ENCODE measurements at places on chromosomes 7 and 10.

DNA sequence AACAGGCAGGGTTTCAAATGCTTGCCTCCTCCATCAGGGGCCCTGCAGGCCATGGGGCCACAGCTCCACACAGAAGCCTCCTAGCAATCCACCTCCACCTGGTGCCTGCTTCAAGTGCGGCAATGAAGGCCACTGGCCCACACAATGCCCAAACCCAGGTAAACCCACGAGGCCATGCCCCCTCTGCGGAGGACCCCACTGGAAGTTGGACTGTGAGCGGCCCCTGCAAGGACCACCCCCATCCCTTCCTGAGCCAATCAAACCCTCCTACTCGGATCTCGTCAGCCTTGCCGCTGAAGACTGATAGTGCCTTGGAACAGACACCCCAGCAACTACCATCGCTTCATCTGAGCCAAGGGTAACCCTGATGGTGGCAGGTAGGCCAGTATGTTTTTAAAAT, 63.1 kb downstream of the LRRC17 start:
- DNase-seq: no peak

- peak; percentile 35 for DNase-seq
Measured at GRCh38 chr10:11165591-11166543, 148.2 kb downstream of the CELF2 start.

DNA sequence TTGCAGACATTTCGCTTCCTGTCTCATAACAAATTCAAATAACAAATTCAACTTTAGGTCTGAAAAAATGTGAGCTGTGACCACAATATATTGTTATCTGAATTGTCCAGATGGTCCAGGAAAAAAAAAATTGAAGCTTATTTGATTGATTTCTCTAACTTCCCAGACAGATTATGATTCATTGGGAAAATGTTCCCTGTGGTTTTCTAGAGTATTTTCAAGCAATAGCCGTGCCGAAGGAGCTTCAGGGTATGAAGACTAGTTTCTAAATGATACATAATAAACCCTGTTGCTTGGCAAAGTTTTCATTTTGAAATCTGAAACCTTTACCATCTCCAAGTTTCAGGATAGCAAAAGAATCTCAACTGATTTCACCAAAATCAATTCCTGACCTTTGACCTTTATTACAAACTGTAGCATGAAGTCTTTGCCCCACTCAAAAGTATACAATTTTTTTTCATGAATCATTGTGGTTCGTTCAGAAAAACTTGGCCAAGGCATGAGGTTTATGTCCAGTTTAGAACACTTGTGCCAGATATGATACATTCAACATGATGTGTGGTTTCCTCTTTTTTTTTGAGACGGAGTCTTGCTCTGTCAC, 109.9 kb downstream of the JCAD start:
- DNase-seq: no peak

- DNase-seq: no peak
Measured at GRCh38 chr7:132899833-132900232, 182.1 kb downstream of the CHCHD3 start.

- DNase-seq: no peak
Measured at GRCh38 chr7:1800902-1801301, 130.8 kb downstream of the ELFN1 start.

- DNase-seq: no peak
Measured at GRCh38 chr7:107206136-107206535, 37.3 kb downstream of the HBP1 start.

- no peak for DNase-seq
Measured at GRCh38 chr7:100888988-100889750, at the start of gene UFSP1. Gene UFSP1, minus strand, starts transcription at chr7:100889715. Its CDS starts 444 bp downstream, at chr7:100889271.

DNA sequence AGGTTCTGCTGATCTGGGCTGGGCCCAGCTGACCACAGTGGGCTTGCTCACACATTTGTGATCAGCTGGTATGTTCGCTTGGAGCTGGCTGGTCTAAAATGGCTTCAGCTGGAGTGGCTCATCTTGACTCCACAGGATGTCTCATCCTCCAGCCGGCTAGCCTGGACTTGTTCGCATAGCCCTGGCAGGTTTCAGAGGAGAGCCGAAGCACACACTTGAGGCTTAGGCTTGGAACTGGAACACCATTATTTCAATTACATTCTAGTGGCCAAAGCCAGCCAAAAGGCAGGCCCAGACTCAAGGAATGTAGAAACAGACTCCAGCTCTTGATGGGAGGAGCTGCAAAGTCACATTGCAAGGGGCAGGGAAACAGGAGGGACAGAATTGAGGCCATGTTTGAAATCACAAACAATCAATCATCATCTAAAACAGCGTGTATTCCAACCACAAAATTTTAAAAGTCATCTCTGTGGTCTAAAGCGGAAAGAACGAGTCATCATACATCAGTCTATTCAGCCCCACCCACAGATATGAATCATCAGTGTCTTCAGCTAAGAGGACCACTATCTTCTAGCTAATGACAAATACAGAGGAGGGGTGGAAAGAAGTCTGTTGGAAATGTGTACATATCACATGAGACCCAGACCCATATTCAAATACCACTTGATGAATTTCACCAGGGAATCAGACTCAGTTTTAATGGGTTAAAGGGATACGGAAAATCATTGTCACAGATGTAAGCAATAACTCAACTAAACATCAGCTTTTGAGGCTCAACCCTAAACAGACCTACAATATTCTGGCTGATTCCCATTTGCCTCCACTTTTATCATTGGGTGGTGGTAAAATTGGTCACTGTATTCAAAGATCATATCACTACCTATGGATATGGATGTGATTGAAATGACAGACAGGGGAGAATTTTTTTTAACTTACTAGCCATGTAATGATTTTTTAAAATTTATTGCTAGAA, 139.0 kb upstream of the MKLN1 start:
- DNase-seq: peak; percentile 25

GRCh38 chr10:42697926-42698325, 59.6 kb upstream of the ZNF33B start:
- DNase-seq: no peak

- DNase-seq: no peak
Measured at GRCh38 chr7:113209449-113210203, 91.3 kb upstream of the SMIM30 start.

GRCh38 chr10:62437696-62438095, 63.5 kb downstream of the ZNF365 start:
- DNase-seq: no peak

DNA sequence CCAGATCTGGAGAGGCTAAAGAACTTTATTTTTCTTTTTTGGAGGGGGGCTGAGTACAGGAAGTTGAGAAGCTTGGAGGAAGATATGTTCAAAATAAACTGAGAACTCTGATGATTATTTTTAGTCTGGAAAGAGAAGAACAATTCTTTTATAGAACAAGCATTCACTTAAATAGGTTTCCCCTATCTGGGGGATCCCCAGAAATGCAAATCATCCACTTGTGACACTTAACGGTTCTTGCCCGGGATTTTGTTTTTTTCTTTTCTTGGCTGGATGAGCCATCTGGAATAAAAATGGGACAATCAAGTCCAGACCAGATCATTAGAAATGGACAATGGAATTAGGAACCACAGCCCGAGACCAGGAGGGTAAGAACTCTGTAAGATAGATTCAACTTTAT, 95.9 kb upstream of the EGR2 start:
- no peak for DNase-seq

DNA sequence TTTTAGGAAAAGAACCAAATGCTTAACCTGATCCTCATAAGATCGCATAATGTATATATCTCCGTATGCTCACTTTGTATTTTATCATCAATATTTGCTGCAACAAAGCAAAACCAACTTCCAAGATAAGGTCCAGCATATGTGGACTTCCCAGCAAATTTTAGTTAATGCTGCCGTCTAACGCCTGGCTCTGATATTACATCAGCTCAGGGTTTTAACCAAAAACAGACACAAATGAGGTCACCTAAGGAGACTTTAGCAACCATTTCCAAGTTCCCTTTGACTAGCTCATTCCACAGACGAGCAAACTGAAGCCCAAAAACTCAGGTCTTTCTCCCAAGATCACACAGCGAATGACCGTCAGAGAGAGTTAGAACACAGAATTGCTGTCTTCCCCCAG, 59.4 kb upstream of the UCN3 start:
- no peak for DNase-seq

- no peak for DNase-seq
Measured at GRCh38 chr7:67364441-67365017, 367.9 kb downstream of the TYW1 start.

GRCh38 chr10:50593523-50594376, 30.0 kb downstream of the SGMS1 start:
- no peak for DNase-seq

GRCh38 chr7:127907110-127908040, 123.9 kb downstream of the LRRC4 start:
- DNase-seq: no peak

DNA sequence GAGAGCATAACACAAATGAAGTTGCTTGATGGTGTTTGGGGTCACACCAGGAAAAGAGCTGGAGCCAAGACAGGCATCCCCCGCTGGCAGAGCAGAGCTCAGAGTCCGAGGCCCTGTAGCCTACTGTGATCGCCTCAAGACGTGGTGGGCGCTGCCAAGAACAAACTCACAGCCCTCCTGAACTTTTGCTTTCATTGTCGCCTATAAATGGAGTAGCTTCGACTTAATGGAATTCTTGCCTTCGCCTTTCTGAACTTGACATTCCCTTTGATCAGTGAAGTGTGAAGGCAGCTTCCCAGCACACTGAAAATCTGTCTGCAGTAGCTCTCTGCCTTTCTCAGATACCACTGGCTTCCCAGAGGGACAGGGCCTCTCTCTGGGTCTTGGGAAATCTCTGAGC, 21.3 kb downstream of the CPXM2 start:
- no peak for DNase-seq

GRCh38 chr7:13990319-13990983, 985 bp upstream of the ETV1 start:
- DNase-seq: no peak

DNA sequence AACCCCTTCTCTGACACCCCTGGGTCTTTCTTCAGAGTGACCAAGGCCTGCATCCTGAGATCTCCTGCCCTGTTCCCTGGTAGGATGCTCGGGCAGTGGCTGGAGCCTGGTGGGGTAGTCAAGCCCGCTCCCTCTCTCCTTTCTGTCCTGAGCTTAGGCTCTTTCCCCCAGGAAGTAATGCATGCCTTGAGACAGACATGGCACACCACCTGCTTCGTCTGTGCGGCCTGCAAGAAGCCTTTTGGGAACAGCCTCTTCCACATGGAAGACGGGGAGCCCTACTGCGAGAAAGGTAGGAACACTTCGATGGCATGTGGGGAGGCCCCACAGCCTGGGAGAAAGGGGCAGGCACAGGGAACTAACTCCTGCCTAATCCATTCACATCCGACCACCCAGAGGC, 37.9 kb upstream of the BMPR1A start:
- DNase-seq: no peak

DNA sequence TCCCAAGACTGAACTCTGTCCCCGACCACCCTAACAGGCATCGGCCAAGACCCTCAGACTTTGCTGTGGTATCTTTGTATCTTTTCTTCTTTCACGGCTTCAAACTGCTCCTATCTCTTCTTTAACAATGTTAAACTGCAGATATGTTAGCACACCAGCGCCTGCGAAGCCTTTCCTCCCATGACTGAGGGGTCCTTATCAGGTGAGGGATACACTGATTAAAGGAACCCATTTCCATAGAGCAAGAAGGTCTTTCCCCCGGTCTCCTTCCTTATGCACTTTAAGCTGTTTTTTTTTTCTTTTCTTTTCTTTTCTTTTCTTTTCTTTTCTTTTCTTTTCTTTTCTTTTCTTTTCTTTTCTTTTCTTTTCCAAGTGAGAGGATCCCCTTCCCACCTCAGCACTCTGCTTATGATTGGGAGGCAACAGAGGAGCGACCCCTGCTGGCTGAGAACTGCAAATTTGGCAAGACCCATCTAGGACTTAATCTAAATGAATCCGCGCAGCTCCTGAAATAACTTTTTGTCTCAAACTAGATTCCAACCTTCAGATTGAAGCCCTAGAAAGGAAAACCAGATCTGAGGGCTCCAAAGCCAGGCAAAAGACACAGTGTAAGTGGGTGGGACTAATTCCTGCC, 109.9 kb downstream of the ITGB8 start:
- DNase-seq: no peak

DNA sequence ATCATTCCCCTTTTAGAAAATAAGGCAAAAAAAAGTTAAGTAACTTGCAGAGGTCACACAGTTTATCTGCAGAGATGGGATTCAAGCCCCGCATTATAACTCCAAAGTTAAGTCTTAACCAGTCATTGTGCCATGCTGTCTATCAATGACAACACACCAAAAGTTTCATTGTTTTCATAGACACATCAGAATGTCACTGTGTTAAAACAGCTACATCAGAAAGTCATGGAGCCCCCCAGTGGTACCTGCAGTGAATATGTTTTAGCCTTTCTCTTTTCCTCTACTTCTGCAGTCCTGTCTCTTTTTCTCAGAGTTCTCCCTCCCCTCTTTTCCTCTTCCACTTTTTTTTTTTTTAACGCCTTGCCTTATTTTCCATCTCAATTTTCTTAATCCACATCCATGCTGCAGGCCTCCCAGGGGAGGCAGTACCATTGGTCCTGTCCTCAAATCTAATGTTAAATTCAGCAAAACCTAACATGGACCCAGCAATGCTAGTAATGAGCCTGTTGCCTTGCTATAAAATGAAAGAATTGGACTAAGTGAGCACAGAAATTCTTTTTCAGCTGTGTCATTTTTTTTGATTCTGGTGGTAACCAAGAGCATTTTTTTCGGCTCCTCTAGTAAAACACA, 3.8 kb upstream of the NRCAM start:
- DNase-seq: no peak

DNA sequence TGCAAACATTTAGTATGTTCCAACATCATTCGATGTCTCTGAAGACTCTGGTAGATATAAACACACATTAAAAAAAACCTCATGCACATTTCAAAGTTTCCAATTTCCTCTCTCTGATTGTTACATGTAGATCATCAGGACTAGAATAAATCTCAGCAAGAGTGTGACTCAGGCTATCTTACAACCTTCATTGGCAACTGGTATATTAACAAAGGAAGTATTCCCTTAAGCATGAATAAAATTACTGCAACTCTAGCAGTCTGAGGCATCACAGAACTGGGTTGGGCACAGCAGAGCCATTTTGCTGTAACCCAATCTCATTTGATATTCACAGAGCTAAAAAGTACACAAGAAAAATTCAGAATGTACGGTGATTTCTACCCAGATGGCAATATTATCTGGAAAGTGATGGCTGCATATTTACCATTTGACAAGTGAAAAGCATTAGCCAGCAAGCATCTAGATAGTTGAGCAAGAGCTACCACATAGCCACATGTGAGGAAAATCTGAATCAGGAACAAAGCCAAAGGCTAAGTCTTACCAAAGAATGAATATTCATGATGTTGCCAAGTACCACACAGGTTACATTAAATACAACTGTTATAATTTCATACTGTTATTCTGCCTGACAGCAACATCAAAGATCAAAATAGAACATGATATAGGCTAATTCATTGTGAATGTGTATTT, 232.2 kb downstream of the CRPPA start:
- DNase-seq: no peak
